ENCODE measurements at places on chromosomes 5 and 9.

- no peak for DNase-seq
Observed at GRCh38 chr5:19534751-19535150, 453.2 kb downstream of the CDH18 start.

DNA sequence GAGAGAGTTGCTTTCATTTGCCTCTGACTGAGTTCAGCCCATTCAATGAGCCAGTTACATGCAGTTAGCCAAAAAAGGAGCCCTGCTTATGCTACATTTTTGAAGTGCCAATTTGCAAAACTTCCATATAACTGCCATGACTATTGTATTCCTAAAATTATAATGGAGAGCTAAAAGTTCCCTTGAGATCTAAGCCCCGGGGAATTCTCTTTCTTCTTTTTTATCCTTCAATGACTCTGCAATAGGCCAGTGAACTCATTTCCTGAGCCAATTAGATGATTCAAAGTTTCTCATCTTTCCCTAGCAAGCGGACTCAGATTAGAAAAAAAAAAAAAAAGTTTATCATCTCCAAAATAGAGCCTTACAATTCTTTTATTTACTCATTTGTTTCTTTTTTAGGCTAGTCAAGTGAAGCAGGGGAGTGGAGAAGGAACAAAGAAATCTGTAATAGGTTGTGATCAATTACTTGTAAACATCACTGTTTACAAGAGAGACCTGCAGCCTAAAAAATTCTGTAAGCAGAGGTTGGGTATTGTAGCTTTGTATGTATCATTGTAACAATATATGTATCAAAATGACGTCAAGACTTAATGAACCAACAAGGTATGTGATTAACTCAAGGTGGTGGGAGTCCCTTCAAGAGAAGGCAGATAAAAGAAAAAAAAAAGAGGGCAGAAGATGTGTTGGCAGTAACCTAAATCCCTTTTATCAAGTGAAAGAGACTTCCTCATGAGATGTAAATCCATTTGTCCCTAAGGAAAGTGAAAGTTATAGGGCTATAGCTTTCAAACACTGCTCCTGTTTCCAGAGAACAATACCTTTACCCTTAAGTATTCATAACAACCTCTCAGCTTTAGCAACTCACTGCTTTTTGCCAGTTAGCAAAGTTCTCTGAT is 48.7 kb upstream of the HOMER1 start:
- no peak for DNase-seq

DNA sequence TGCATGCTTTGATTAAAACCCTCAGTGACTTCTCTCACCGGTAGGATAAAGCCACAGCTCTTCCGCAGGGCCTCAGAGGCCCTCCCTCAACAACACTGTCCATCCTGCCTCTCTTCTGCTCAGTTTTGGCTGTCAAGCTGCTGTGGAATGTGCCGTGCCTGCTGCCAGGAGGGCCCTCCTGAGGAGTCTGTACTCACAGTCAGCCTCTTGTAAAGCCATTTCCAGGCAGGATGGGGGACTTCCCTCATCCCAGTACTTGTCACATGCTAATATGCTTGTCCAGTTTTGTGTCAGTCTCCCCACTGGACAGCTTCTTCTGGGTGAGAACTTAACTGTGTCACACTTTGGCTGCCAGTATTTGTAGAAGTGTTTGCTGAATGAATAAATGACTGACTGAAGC is 13.9 kb upstream of the DDX41 start:
- DNase-seq: no peak

DNA sequence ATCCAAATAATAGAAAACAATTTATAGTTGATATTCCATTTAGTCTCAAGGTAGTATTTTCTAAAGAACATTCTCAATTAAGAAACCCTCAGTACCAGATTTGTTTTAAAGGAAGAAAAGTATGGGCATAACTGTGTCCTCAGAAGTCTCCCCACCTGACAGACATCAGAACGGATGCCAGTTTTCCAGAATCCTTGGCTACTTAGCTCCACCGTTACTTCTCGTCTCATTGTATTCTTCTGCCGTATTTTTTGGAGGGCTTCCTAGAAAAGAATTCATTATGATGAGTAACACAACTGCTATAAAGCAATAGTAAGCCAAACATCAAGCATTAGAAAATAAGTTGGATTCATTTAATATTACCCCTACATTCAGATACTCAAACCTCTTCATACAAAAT is 67.8 kb downstream of the DROSHA start:
- DNase-seq: no peak

- DNase-seq: peak; percentile 70
Observed at GRCh38 chr5:8019719-8020218, 150.8 kb downstream of the MTRR start.

- no peak for DNase-seq
Observed at GRCh38 chr9:79884546-79884945, 312.8 kb downstream of the TLE4 start.

- DNase-seq: no peak
Observed at GRCh38 chr9:94553029-94553938, 1.6 kb upstream of the PCAT7 start.

- DNase-seq: peak; percentile 60
Observed at GRCh38 chr9:35757226-35757891, 3.3 kb upstream of the MSMP start.

- DNase-seq: no peak
Observed at GRCh38 chr9:123378025-123378424, 22.0 kb downstream of the CRB2 start.
